DMS 273 treated with DMSO at 0.1 percent for 48 hours (cell line): ENCODE measurements at places on chromosomes 3 and 15.
A peak's percentile ranks its signal among the peaks of the same experiment; 100 is the strongest.

DNA sequence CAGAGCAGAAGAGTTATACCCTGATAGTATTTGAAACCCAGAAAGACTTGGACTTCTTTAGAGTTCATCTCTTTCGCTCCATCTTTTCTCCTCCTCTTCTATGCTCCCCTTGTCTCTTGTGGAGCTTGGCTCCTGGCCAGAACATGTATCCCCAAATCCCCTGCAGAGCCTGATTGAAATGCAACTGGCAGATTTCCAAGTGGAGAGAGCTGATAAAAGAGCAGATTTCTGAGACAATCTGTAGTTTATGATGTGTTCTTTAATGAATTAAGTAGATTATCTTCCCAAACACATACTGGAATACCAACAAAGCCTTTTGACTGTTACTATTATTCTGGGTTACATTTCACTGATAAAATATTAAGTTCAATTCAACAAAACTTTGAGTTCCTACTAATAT is 33.4 kb downstream of the UNC13C start:
- no peak for DNase-seq

GRCh38 chr15:39596358-39597051 is 15.6 kb downstream of the THBS1 start:
- DNase-seq: no peak

DNA sequence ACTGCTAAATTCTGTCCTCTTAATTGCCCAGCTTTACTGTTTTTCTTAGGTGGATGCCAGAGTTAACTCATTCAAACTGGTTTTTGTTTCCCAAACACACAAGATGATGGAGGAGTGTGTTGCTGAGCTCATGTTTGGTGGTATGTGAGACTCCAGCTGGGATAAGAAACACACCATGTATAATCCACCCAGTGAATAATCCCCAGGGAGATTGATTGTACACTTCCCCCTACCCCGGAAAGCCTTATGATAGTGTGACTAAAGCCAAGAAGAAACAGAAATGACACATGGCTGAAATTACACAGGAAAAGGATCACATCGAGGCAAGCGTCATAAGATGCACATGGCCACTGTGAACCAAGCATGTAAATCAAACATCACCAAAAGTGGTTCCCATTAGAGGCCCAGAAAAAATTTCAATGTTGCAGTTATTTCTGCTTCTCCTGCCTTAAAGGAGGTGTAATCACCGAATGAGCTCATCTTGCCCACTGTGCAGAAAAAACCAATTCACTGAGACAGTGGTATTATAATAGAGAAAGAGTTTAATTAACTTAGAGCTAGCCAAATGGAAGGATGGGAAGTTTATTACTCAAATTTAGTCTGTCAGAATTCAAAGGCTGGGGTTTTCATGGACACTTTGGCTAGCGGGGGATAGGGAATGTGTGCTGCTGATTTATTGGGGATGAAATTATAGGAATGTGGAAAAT is 56.7 kb upstream of the MAGI1 start:
- no peak for DNase-seq

GRCh38 chr3:126305427-126305826 is 51.8 kb downstream of the KLF15 start:
- no peak for DNase-seq

DNA sequence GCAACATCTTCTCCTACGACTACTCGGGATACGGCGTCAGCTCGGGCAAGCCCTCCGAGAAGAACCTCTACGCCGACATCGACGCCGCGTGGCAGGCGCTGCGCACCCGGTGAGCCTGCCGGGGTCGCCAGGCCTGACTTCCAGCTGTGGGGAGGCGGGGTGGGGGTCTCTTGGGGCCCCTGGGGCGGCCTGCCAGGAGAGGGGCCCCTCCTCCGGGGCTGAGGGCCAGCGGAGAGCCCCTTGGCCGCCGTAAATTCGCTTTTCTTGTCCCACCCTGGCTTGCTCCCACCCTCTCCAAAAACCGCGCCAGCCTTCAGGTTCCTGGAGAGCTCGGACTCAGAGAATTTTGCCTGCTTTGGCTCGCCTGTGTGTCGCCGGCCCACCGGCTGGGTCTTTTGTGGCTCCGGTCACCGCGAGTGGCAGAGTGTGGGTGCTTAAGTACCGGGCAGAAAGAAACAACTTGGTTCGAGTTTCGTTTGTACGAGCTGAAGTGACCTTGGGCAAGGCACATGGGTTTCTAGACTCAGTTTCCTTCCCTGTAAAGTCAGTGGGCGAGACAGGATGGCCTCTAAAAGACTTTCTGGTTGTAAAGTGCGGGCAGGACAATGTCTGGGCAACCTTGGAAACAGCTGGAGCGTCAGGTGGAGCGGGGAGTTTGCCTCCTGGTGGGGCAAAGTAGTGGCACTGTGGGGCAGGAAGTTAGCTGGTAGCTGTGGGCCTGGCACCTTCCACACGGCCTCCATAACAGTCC is 976 bp downstream of the ABHD17C start:
- no peak for DNase-seq

DNA sequence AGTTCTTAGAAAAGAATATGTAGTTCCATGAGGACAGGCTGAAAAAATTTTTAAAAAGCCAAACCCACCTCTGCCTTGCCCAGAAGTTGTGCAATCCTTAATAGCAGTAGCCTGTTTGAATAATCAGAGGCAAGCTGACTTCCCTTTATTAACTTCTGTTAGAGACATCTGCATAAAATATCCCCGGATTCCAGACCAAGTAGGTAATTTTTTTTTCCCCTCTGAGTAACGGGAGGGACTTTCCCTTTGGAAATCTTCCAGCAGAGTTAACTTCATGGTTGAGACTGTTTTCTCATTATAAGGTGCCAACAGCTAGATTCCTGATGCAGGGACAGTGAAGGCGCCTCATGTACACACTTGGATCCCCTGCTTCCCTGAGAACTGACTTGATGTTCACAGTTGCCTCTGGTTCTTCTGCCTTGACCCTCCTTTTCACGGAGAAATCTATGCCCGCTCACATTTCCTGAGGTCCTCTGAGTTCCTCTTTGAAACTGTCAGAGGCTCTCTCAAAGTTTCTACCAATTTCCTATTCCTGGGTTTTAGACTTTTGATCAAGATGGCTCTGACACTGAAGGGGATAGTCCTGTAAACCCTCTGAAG is 227.6 kb upstream of the BHLHE40 start:
- DNase-seq: no peak

- DNase-seq: no peak
Observed at GRCh38 chr3:70614111-70614510, 301.7 kb upstream of the MDFIC2 start.

DNA sequence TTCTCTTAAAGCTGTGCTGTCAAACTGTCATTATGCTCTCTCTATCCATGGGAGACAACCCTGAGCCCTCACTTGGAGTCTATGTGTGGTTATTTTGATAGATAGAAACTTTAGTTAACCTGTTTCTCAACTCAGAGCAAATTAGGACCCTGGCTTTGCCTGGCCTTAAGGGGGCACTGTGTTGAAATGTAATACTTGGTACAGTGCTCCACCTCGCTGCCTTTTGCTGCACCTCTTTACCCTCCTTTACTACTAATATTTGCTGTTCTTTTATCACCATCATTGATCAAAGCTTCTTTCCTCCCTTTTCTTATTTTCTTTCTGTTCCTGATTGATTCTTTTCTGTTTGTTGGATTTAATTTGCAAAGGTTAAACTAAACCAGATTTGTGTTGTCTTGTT is 34.3 kb downstream of the STT3B start:
- no peak for DNase-seq

DNA sequence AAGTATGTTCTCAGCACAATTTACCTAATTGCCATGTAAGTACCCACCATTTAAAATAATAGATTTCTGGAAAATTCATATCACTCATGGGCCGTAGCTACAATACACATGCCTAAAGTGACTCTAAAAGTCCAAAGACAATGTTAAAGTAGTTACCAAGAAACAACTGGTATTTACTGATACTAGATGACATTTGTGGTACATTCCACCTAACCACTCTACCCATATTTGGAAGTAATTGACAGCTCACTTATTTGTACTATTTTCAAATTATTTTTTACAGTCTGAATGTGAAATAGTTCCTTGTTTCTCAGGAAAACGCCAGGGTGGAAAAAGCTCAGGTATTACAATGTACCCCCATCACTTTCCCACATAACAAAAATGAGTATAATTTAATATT is 573.0 kb downstream of the MECOM start:
- no peak for DNase-seq

GRCh38 chr3:159982442-159982974 is 6.1 kb upstream of the IL12A start:
- no peak for DNase-seq

GRCh38 chr15:88878720-88879184 is 16.6 kb downstream of the HAPLN3 start:
- peak; percentile 31 for DNase-seq

GRCh38 chr3:57837686-57838085 is 81.6 kb downstream of the SLMAP start:
- DNase-seq: no peak

DNA sequence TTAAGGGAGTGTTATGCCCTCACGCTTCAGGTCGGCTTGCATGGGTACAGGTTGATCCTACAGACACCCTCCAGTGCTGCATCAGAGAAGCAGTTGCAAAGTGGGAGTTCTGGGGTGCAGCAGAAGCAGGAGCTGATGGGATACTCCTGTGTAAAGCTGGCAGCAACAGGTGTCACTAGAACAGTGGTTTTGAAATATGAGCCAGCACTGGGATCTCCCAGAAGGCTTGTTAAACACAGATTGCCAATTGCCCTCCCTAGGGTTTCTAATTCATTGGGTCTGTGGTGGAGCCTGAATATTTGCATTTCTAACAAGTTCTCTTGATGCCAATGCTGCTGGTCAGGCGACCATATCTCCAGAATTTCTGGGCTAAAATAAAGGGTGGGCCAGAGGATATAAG is 350.4 kb downstream of the CLSTN2 start:
- peak; percentile 76 for DNase-seq

- DNase-seq: no peak
Observed at GRCh38 chr15:25710184-25710583, 152.9 kb downstream of the ATP10A start.

- no peak for DNase-seq
Observed at GRCh38 chr15:89119489-89120478, 31.5 kb downstream of the ABHD2 start.

DNA sequence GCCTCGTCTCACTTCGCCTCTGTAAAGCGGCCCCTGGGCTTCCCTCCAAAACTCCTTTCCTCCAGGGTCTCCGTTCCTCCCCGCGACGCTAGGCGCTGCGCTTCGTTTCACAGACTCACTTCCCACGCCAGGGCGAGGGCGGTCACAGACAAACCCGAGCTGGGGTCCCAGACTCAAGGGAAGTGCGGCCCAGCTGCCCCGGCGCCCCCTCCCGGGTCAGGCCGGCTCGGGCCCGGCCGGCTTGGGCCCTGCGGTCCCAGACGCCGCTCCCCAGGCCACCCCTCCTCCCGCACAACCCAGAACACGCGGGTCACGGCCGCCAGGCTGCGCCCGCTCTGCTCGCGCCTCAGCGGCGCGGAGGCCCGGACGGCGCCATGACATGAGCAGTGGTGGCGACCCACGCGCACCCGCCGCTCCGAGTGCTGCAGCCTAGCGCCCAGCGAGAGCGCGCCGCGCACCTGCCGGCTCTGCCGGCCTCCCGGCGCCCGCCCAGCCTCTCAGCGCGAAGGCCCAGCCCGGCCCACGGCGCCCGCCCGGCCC is 547 bp downstream of the NUP210 start:
- DNase-seq: no peak

GRCh38 chr3:30017901-30018300 is 588.5 kb upstream of the TGFBR2 start:
- no peak for DNase-seq

DNA sequence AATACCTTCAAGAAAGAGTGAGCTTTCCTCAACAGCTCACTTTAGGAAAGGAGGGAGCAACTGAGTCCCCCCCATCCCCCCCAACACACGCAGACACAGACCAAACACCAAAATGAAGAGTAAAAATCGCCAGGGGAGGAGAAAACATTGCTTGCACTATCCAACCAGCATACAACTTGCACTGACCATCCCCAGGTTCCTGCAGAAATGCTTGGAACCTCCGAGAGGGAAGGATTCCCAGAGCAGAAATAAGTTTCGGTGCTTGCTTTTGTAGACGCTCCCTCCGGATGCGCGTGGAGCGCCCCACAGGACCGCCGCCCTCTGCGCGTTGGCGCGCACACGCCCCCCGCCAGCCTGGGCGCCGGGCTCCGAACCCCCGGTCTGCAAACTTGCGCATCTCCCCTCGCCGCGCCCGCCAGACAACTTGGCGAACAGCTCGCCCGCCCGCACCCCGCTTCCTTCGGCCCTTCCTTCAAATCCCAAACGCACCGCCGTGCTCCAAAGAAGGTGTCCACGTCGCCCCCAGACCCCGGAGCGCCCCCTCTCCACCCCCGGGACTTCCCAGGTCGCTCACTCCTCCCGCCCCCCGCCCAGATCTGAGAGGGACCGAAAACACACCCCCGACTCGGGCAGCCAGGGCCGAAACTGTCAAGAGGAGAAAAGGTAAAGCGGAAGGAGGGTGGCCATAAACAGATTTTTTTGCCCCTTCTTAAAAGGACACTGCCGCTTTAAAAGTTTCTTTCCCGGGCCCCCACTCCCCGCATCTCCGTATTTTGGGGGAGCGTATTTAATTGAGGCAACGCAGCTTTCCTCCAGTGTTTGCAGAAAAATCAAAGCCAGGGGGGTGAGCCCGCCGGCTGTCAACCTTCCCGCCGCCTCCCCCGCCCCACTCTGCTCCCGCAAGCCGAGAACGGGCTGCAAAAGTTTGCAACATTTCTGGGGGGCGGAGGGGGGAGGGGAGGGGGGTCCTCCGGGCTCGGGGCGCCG is 859 bp downstream of the RORA start:
- DNase-seq: no peak

GRCh38 chr3:25894101-25894500 is 104.2 kb downstream of the OXSM start:
- DNase-seq: no peak

- DNase-seq: peak; percentile 4
Observed at GRCh38 chr15:29570948-29571791, 251.1 kb downstream of the TJP1 start.

- no peak for DNase-seq
Observed at GRCh38 chr3:179840985-179841384, 188.1 kb downstream of the USP13 start.

DNA sequence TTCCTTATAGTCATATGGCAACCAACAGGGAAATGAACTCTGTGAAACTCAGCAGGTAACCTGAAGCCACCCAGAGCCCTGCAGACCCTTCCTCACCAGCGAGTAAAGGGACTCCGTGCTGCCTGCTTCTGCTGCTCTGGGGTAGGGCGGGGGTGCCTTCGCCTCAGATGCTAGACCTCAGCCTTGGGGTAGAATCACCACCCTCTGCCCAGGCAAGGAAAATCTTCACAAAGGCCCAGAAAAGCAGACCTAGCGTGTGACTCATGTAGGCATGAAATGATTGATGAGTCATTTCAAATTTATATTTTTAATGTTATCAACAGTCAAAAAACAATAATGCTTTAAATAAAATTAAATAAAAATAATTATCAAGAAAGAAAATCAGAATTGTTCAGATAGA is 6.6 kb downstream of the STIMATE start:
- no peak for DNase-seq
